ENCODE measurements at places on chromosomes 4 and X. TPM values are rescaled to one million over a fixed set of nuclear protein-coding genes. Genes with fewer than 3 reads are reported as not detected.

UBA1 gene
- 428 TPM for total RNA-seq

GRCh38 chr4:55004831-55005230 is 120.6 kb downstream of the KDR start:
- no peaks in the 10 kb centered on the region for H3K27me3 ChIP-seq
- H3K27ac ChIP-seq, result no peak overlapping the region
- H3K36me3 ChIP-seq, result no peaks in the 10 kb centered on the region
- H3K4me3 ChIP-seq, result no peak overlapping the region
- H3K4me1 ChIP-seq, result no peaks in the 10 kb centered on the region
- no peak for DNase-seq

CXorf49 gene
- not detected for total RNA-seq

GRCh38 chr4:136505020-136505419 is 1027.3 kb downstream of the PCDH18 start:
- H3K4me1 ChIP-seq, result peaks cover 3% of the 10 kb centered on the region
- H3K4me3 ChIP-seq, result no peak overlapping the region
- no peak for DNase-seq
- H3K27ac ChIP-seq, result no peak overlapping the region
- H3K27me3 ChIP-seq, result no peaks in the 10 kb centered on the region

TCEAL7 gene
- total RNA-seq, result 5.3 TPM

DNA sequence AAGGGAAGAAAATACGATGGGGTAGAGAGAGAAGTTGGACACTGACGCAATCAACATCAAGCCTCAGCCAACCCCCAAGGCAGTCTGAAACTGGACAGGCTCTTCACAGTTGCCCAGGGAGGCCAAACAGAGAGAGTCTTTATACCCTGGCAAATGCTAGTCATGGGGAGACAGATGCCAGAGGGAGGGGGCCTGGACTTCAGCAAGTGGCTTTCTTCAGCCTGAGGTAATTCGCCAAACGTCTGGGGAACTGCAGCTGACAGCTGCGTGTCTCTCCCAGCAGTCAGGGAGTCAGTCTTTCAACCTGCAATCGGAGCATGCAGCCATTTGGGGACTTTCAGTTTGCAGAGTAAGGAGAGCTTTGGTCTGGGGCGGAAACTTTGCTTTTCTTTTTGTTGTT is 521.6 kb downstream of the TRIML1 start:
- DNase-seq, result peak; percentile 46
- no peaks in the 10 kb centered on the region for H3K36me3 ChIP-seq
- H3K4me3 ChIP-seq, result no peak overlapping the region
- no peak overlapping the region for H3K27ac ChIP-seq
- no peaks in the 10 kb centered on the region for H3K4me1 ChIP-seq

DNA sequence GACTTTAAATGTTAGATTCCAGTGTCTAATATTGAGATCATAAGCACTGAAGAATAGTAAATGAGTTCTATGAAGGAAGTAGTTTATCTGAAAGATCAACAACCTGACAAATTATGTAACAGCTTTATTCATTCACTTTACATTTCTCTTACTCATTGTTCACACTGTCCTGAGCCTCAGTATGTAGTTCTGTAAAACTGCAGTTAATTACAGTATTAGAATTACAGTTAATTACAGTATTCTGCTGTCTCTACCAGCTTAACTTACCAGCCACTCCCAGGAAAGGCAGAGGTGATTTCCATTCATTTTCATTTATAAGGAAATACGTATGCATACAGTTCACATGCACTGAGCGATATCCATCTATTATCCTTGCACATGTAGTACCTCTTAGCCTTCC is 32.7 kb downstream of the NFKB1 start:
- H3K4me3 ChIP-seq, result no peak overlapping the region
- no peaks in the 10 kb centered on the region for H3K36me3 ChIP-seq
- H3K27ac ChIP-seq, result no peak overlapping the region
- H3K4me1 ChIP-seq, result no peaks in the 10 kb centered on the region
- no peaks in the 10 kb centered on the region for H3K27me3 ChIP-seq
- DNase-seq, result no peak

DNA sequence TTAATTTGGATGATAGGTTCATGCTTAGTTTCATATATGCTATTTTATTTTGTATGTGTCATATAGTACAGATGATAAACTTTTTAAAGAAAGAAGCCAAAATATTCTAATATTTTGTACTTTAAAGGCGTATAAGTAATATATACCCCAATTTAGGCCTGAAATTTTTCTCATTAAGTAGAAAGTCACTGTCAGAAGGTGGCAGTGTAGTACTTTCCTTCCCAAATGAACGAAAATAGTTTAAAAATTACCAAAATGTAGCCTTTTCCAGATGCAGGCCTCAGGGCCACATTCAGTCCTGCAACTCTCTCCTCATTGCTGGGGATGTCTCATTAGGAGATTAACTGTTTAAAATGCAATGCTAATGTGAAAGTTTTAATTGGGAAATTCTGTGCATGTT is 1263.6 kb downstream of the C4orf33 start:
- DNase-seq, result no peak
- H3K27me3 ChIP-seq, result no peaks in the 10 kb centered on the region
- peak overlapping the region; percentile 30 for H3K4me3 ChIP-seq
- H3K4me1 ChIP-seq, result peaks cover 6% of the 10 kb centered on the region
- H3K36me3 ChIP-seq, result no peaks in the 10 kb centered on the region

DNA sequence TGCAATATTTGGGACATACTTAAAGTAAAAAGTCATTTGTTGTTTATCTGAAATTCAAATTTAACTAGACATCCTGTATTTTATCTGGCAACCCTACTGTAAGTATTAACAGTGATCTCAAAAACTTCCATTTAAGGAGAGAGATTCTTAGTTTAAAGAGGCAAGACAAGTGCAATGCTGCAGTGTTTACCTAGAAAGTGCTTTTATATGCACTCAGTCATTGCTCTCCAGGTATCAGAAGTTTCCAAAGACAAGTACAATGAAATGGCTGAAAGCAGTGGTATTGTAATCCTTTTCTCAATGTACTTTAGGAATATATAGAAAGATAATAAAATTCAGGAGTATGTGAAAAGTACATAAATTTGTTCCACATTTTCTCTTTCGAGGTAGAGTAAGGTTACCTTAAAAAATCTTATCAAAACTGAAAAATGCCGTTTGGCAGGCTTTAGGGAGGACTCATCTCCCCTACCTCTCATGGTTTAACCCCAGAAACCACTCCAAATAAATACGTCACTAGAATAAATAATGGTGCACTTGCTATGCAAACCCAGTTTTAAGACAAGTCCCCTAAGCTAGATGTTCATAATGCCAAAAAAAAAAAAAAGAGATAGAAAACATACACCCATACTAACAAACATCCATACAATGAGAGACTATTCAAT is 45.7 kb downstream of the ELF2 start:
- no peaks in the 10 kb centered on the region for H3K4me1 ChIP-seq
- no peak for DNase-seq
- no peak overlapping the region for H3K4me3 ChIP-seq
- H3K36me3 ChIP-seq, result peaks cover 57% of the 10 kb centered on the region
- no peaks in the 10 kb centered on the region for H3K27me3 ChIP-seq
- no peak overlapping the region for H3K27ac ChIP-seq

HPGD gene
- total RNA-seq, result 1.2 TPM

- DNase-seq, result no peak
- no peak overlapping the region for H3K4me3 ChIP-seq
- H3K4me1 ChIP-seq, result no peaks in the 10 kb centered on the region
- H3K27me3 ChIP-seq, result no peaks in the 10 kb centered on the region
Observed at GRCh38 chr4:114015444-114015899, 36.0 kb upstream of the ARSJ start.

GRCh38 chrX:28550331-28550872 is 36.8 kb upstream of the IL1RAPL1 start:
- DNase-seq, result no peak
- no peaks in the 10 kb centered on the region for H3K27me3 ChIP-seq
- no peak overlapping the region for H3K4me3 ChIP-seq
- no peaks in the 10 kb centered on the region for H3K36me3 ChIP-seq
- H3K27ac ChIP-seq, result no peak overlapping the region

MAGED4 gene
- total RNA-seq, result 78.4 TPM

GRCh38 chr4:16626945-16627344 is 271.5 kb downstream of the LDB2 start:
- no peaks in the 10 kb centered on the region for H3K36me3 ChIP-seq
- H3K27me3 ChIP-seq, result no peaks in the 10 kb centered on the region
- no peak overlapping the region for H3K4me3 ChIP-seq
- H3K27ac ChIP-seq, result no peak overlapping the region
- no peak for DNase-seq
- H3K4me1 ChIP-seq, result peaks cover 6% of the 10 kb centered on the region

ZNF275 gene
- 11.0 TPM for total RNA-seq

SHOX gene
- not detected for total RNA-seq

DNA sequence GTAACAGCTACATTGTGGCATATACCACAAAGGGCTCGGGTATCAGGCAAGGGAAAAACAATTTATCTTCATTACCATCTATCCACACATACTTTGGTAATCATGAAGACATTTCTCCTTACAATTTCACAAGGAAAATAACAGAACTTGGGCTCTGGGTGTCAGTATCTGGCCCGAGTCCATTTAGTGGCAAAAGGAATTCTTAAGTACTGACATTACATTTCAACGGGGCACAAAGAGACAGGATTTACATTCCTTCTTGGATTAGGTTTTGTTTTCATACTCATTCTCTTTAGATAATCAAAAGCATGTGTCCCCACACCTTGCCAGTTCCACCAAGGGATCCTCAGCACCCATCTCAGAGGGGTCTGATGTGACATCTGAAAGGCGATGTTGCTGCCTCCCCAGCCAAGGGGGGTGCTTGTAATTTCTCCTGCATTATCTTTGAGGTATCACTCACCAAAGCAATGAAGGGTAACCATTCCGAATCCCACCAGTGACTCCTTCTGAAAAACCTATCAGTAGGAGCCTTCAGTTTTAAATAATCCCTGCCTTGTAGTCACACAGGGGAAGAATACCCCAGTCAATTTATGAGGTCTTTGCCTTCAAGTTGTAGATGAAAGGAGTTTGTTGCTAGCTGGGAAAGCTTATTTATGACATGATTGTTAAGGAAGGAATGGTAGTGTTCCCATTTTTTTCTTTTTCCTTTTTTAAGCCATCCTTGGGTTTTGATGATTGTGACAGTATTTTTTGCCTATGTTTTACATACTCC is 118.6 kb downstream of the PALLD start:
- no peaks in the 10 kb centered on the region for H3K27me3 ChIP-seq
- peak overlapping the region; percentile 47 for H3K4me3 ChIP-seq
- H3K27ac ChIP-seq, result no peak overlapping the region
- H3K36me3 ChIP-seq, result no peaks in the 10 kb centered on the region
- H3K4me1 ChIP-seq, result peaks cover 9% of the 10 kb centered on the region
- DNase-seq, result peak; percentile 62

DNA sequence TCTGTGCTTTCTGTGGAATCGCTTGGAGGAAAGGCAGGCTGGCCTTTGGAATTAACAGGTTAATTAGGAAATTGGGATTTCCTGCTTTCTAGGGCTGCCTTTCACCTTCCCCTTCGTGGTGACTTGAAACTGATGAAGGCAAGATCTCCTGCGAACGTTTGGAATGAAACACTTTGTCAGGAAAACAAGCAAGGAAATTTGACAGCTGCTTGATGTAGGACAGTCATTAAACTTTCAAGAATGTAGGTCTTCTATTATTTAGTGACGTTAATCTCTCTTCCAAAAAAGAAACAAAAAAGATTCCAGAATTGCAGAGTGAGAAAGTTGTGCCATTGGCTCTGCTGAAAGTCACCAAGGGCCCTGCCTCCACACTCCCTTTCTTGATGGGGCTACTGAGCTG is 155.7 kb upstream of the SCML1 start:
- no peak overlapping the region for H3K27ac ChIP-seq
- no peaks in the 10 kb centered on the region for H3K27me3 ChIP-seq
- no peaks in the 10 kb centered on the region for H3K4me1 ChIP-seq
- DNase-seq, result no peak
- H3K4me3 ChIP-seq, result no peak overlapping the region
- no peaks in the 10 kb centered on the region for H3K36me3 ChIP-seq

IL1RAPL1 gene
- total RNA-seq, result 0.19 TPM

- no peaks in the 10 kb centered on the region for H3K4me1 ChIP-seq
- no peak for DNase-seq
- H3K4me3 ChIP-seq, result no peak overlapping the region
- H3K27ac ChIP-seq, result no peak overlapping the region
Observed at GRCh38 chrX:9578083-9578779, 113.4 kb downstream of the TBL1X start.

AWAT2 gene
- not detected for total RNA-seq

- no peak overlapping the region for H3K27ac ChIP-seq
- no peak for DNase-seq
- no peak overlapping the region for H3K4me3 ChIP-seq
- no peaks in the 10 kb centered on the region for H3K36me3 ChIP-seq
- H3K27me3 ChIP-seq, result no peaks in the 10 kb centered on the region
- peaks cover 18% of the 10 kb centered on the region for H3K4me1 ChIP-seq
Observed at GRCh38 chr4:86493460-86493859, 100.7 kb upstream of the PTPN13 start.

GRCh38 chr4:44493924-44494323 is 45.3 kb upstream of the KCTD8 start:
- DNase-seq, result peak; percentile 59
- no peaks in the 10 kb centered on the region for H3K36me3 ChIP-seq
- H3K27me3 ChIP-seq, result no peaks in the 10 kb centered on the region
- H3K4me3 ChIP-seq, result no peak overlapping the region
- H3K4me1 ChIP-seq, result no peaks in the 10 kb centered on the region

- H3K4me3 ChIP-seq, result no peak overlapping the region
- no peaks in the 10 kb centered on the region for H3K27me3 ChIP-seq
- no peak overlapping the region for H3K27ac ChIP-seq
- no peaks in the 10 kb centered on the region for H3K36me3 ChIP-seq
Observed at GRCh38 chr4:34516524-34516923, 1727.8 kb downstream of the ARAP2 start.

DNA sequence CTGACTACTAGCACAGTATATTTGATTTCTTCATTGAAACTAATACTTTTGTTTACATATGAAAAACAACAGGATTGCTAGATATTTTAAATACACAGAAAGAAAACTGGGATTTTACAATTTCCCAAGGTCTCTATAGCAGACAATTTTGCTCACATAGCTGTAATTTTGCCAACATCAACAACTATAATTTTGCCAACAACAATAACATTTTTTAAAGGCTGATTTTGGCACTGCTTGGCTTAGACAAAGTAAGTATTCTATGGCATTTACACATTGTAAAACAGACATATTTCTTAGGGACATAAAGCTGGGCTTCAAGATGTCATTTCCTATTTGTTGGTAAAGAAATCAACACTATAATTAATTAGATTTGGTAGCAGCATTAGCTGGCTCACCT is 922.1 kb downstream of the RAB28 start:
- H3K4me3 ChIP-seq, result no peak overlapping the region
- no peak overlapping the region for H3K27ac ChIP-seq
- DNase-seq, result no peak
- H3K36me3 ChIP-seq, result no peaks in the 10 kb centered on the region
